ENCODE measurements at places on chromosomes 6 and 20. TPM values are rescaled to one million over a fixed set of nuclear protein-coding genes. Genes with fewer than 3 reads are reported as not detected.
A peak's percentile ranks its signal among the peaks of the same experiment; 100 is the strongest.

GRCh38 chr6:6699741-6700367 is 111.3 kb downstream of the LY86 start:
- DNase-seq, result peak; percentile 84

The GPR6 gene
- not detected for polyA plus RNA-seq

The ZNF217 gene
- 12.8 TPM for polyA plus RNA-seq

The CCM2L gene
- 5.7 TPM for polyA plus RNA-seq

GRCh38 chr6:134708079-134708478 is 241.8 kb downstream of the ALDH8A1 start:
- no peak for DNase-seq

DNA sequence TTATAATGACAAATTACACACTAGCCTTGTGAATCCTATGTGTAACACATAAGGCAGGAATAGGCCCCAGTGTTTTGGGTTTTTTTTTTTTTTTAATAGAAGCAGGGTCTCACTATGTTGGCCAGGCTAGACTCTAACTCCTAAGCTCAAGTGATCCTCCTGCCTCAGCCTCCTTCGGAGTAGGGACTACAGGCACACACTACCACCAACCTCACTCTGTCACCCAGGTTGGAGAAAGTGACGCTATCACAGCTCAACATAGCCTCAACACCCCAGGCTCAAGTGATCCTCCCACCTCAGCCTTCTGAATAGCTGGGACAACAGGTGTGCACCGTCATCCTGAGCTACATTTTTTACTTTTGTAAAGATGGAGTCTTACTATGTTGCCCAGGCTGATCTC is 205.8 kb upstream of the RREB1 start:
- DNase-seq, result no peak

- DNase-seq, result no peak
Observed at GRCh38 chr20:63212792-63213191, 3.1 kb downstream of the YTHDF1 start.

The ERVFRD-1 gene
- polyA plus RNA-seq, result 0.06 TPM

DNA sequence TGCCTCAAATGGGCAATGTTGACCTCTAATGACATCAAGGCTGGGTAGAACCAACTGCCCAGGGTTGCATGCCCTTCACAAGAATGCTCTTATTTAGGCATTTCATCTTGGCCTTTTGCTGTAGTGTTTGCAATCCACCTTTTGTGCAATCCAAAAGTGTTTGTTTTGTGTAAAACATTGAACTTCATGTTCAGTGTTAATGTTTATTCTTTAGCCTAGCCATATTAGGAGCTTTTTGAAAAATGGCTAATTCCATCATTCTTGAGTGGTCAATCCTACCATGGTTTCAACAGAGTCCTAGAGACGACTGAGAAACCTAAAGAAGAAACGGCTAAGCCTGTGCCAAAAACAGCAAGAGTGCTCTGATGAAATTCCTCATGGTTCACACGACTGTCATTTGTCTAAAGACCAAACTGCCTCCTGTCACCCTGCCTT is 279.6 kb upstream of the PRDM1 start:
- no peak for DNase-seq

- peak; percentile 27 for DNase-seq
Observed at GRCh38 chr20:3406481-3407039, 909 bp downstream of the DNAAF9 start.

GRCh38 chr20:53875452-53875851 is 194.9 kb downstream of the BCAS1 start:
- no peak for DNase-seq

DNA sequence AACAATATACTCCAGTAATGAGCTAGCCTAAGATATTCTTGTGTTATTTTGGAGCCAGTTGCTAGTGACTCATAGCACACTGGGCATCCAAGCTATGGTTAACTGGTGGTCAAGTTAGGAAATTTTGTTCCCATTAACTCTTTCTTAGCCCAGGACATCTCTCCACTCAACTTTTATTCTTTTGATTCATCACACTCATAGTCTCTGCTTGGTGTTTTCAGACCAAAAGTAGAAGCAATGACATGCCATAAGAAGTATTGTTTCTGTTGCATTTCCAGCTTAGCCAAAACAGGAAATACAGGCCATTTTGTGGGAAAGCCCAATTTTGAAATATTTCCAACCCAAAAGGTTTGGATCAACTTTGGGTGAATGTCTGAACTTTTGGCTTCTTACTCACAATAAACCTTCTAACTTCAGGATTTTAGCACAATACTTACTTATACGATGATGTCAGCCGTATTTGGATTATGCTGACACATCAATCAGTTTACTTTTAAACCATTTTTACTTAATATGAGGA is 31.6 kb upstream of the CCN2 start:
- DNase-seq, result no peak

DNA sequence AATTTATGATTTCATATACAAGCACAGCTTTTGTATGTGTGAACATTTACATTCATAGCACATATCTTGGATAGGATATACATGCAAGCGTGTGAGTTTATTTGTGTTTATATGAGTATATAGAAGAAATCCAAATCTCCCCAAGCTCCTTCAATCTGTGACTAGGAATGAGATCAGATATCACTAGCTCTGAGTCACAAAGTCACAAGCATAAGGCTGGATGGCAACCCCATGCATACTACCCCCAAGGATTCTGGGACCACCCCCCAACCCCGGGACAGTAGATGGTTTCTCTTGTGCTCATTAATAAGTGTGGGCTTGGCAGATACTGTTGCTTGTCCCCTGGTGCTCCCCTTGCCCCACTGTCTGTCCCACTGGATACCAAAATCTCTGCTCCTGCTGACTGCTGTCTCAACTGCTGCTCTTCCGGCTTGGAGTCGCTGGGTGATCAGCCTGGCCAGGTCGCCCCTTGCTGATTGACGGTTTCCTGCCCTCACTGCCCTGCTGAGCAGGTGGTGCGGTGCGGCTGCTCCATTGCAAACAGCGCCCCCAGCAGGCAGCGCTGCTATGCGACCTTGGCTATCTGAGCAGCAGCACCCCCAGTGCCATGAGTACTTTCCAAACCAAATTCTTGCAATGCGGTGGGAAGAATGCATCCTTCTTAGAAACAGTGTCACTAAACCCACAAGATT is 279.4 kb downstream of the CD83 start:
- no peak for DNase-seq

The ZC3H12D gene
- polyA plus RNA-seq, result 0.34 TPM

The RAD21L1 gene
- polyA plus RNA-seq, result not detected

The PTCRA gene
- not detected for polyA plus RNA-seq

- no peak for DNase-seq
Observed at GRCh38 chr6:109772883-109773431, 81.9 kb downstream of the FIG4 start.

GRCh38 chr20:57577679-57578475 is 17.0 kb downstream of the PCK1 start:
- no peak for DNase-seq

- no peak for DNase-seq
Observed at GRCh38 chr6:32685603-32686002, 19.1 kb upstream of the HLA-DQB1 start.

The SLC26A8 gene
- 0.16 TPM for polyA plus RNA-seq

The DACT2 gene
- polyA plus RNA-seq, result 1.2 TPM

The MOCS1 gene
- 8.3 TPM for polyA plus RNA-seq

The OXT gene
- polyA plus RNA-seq, result 0.46 TPM

DNA sequence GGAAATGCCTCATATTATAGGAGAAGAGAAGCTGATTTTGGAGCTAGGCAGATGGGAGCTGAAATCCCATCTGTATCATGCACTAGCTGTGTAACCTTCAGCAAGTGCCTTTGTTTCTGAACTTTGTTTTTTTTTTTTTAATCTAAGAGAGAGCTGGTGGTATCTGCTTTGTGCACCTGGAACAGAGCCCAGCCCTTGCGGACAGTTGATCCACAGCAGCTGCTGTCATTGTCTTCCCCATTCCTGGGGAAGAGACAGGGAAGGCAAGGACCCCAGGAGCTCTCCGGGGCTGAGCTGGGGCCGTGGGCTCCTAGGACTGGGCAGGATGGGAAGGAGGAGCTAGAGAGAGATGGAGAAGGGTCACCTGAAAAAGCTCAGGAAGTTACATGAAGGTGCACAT is 92.1 kb downstream of the SYNJ2 start:
- no peak for DNase-seq

- DNase-seq, result no peak
Observed at GRCh38 chr6:30767158-30767943, 23.0 kb upstream of the IER3 start.

- DNase-seq, result no peak
Observed at GRCh38 chr6:105781915-105782314, 304.2 kb upstream of the PRDM1 start.

The JAG1 gene
- 30.8 TPM for polyA plus RNA-seq

All from muscle of arm (tissue), 14 donors.